ENCODE measurements at places on chromosomes 12 and 14.

DNA sequence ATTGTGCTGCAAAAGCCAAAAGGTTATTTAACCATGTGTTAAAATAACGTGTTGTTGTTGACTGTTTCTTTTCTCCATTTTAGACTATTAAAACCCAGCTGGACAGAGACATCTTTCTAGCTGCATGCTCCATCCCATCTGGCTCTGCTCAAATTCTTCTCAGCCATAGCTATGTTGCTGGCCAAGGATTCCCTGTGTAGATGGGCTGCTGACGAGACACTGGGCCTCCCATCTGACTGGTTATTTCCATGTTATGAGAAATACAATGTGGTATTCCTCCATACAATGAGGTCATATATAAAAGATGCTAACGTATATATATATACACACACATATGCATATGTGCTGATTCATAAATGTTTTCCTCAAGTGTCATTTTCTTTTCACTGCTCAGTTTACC is 30.1 kb downstream of the MED13L start:
- H3K27me3 ChIP-seq, result no peaks in the 10 kb centered on the region
- H3K27ac ChIP-seq, result no peak overlapping the region
- H3K4me3 ChIP-seq, result no peak overlapping the region
- peaks cover 29% of the 10 kb centered on the region for H3K4me1 ChIP-seq
- peaks cover 23% of the 10 kb centered on the region for H3K36me3 ChIP-seq
- no peak for DNase-seq

- no peak overlapping the region for H3K27ac ChIP-seq
- peaks cover 31% of the 10 kb centered on the region for H3K27me3 ChIP-seq
- H3K36me3 ChIP-seq, result no peaks in the 10 kb centered on the region
- DNase-seq, result no peak
Measured at GRCh38 chr14:101083564-101084435, 180.3 kb upstream of the RTL1 start.

DNA sequence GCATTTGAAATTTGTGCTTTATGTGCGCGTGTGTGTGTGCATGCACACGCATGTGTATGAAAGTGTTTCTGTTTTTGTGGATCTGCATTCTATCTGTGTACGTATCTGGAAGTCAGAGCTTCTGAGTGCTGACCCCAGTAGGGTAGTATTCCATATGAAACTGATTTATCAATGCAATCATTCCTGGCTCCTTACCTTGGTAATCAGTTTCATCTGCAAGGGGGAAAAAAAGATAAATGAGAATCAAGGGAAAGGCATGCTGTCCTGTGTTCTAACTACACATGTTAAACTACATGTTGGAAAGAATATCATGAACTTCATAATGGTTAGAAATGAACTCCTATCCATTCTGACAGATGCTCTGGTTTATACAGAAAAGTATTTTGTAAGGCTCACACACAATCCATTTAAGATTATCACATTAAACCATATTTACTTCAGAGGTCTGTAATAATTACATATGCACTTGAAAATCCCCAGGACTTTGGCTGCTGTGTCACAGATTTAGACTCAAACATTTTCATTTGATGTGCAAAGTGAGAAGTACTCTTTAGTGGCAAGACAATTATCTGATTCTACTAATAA is 276.1 kb upstream of the LMO3 start:
- no peaks in the 10 kb centered on the region for H3K36me3 ChIP-seq
- H3K27me3 ChIP-seq, result no peaks in the 10 kb centered on the region
- H3K4me3 ChIP-seq, result no peak overlapping the region
- DNase-seq, result no peak

- H3K36me3 ChIP-seq, result no peaks in the 10 kb centered on the region
- H3K4me3 ChIP-seq, result no peak overlapping the region
- H3K4me1 ChIP-seq, result peaks cover 15% of the 10 kb centered on the region
- no peak for DNase-seq
Measured at GRCh38 chr14:100621806-100622205, 34.6 kb upstream of the BEGAIN start.

DNA sequence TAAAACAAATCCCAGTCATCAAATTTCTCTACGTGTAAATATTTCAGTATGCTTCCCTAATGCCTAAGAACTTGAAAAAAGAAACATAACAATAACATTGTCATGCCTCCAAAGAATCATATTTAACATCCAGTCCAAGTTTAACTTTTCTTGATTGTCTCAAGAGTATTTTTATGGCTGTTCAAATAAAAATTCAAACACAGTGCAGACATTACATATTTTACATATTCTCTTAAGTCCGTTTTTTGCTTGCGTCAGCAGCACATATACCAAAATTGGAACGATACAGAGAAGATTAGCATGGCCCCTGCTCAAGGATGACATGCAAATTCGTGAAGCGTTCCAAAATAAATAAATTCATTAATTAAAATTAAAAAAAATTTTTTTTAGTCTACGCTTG is 23.3 kb upstream of the EEA1 start:
- H3K36me3 ChIP-seq, result no peaks in the 10 kb centered on the region
- no peak overlapping the region for H3K27ac ChIP-seq
- H3K27me3 ChIP-seq, result peaks cover 4% of the 10 kb centered on the region
- H3K4me3 ChIP-seq, result no peak overlapping the region

- DNase-seq, result no peak
- H3K4me3 ChIP-seq, result no peak overlapping the region
- no peaks in the 10 kb centered on the region for H3K27me3 ChIP-seq
- peaks cover 6% of the 10 kb centered on the region for H3K4me1 ChIP-seq
- no peak overlapping the region for H3K27ac ChIP-seq
- H3K36me3 ChIP-seq, result peaks cover 47% of the 10 kb centered on the region
Measured at GRCh38 chr14:76168531-76168930, 16.8 kb downstream of the GPATCH2L start.

DNA sequence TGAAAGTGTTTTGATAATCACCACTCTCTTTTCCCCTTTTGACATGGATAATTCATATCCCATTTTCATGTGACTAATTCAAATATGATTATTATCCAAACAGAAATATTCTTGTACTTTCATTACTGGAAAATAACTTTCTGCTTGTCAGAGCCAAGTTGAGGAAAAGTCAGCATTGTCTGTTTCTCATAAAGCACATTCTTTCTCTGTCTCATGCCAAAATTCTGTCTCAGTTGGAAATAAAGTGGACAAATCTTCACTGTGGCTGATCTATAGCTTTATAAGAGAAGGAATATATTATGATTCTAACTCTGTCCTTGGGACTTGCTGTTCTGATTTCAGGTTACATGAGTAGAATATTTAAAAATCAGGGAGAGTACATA is 22.7 kb upstream of the PRICKLE1 start:
- no peaks in the 10 kb centered on the region for H3K4me1 ChIP-seq
- no peak overlapping the region for H3K4me3 ChIP-seq
- DNase-seq, result no peak
- H3K27me3 ChIP-seq, result peaks cover 2% of the 10 kb centered on the region

DNA sequence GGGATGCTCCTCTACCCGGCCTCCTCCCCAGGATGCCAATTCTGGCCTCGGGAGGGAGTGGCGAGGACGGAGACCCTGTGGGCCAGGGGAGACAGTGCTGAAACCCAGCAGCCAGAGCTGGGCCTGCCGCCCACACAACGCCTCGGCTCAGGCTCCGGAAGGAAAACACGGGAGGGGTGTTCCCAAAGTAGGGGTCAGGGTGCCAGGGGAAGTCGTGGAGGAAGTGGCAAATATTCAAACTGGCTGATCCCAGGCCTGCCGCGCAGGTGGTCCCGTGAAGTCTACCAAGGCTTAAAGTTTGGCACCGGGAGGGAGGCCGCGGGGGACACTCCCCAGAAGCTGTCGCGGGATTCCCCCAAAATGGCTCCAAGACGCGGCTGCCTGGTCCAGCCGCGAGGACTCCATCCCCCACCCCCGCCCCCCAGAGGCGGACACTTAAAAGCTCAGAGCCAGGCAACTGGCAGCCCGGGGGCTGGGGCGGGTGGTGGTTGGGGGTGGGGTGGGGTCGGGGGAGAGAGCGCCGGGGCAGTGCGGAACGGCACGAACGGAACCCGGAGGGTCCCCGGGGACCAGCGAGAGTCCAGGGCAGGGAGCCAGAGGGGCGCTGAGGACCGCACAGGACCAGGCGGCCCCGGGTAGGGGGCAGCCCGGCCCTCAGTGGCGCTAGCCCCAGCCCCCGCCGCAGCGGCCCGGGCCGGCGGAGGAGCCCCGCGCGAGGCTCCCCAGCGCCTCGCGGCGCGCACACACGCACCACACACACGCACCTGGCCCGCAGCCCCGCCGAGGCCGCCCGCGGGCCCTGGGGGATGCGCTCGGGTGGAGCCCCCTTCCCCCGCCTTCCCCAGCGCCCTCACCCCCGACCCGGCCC is 20.0 kb downstream of the BEGAIN start:
- no peak for DNase-seq
- peak overlapping the region; percentile 55 for H3K4me3 ChIP-seq
- H3K36me3 ChIP-seq, result no peaks in the 10 kb centered on the region
- H3K4me1 ChIP-seq, result no peaks in the 10 kb centered on the region

GRCh38 chr14:89635615-89636014 is 218.6 kb upstream of the FOXN3 start:
- no peak for DNase-seq
- H3K4me1 ChIP-seq, result peaks cover 30% of the 10 kb centered on the region
- H3K27me3 ChIP-seq, result no peaks in the 10 kb centered on the region

DNA sequence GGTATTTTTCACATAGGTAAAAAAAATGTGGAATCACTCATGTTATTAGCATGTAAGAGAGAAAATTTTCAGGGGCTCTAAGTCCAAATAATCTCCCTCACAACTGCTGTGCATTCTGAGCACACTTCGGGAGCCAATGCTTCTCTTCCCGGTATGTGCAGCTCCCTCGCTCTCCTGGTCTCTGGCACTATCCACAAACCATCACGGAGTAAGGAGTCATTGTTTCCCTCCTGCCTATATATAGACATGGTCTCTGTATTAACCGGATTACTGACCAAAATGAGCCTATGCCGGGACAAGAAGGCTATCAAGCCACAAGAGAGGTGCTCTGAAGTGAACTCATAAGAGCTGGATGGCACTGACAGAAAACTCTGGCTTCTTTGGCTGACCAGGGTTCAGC is 13.4 kb downstream of the HECTD4 start:
- no peak overlapping the region for H3K27ac ChIP-seq
- peaks cover 10% of the 10 kb centered on the region for H3K4me1 ChIP-seq
- H3K36me3 ChIP-seq, result no peaks in the 10 kb centered on the region
- DNase-seq, result no peak
- no peak overlapping the region for H3K4me3 ChIP-seq
- H3K27me3 ChIP-seq, result no peaks in the 10 kb centered on the region

DNA sequence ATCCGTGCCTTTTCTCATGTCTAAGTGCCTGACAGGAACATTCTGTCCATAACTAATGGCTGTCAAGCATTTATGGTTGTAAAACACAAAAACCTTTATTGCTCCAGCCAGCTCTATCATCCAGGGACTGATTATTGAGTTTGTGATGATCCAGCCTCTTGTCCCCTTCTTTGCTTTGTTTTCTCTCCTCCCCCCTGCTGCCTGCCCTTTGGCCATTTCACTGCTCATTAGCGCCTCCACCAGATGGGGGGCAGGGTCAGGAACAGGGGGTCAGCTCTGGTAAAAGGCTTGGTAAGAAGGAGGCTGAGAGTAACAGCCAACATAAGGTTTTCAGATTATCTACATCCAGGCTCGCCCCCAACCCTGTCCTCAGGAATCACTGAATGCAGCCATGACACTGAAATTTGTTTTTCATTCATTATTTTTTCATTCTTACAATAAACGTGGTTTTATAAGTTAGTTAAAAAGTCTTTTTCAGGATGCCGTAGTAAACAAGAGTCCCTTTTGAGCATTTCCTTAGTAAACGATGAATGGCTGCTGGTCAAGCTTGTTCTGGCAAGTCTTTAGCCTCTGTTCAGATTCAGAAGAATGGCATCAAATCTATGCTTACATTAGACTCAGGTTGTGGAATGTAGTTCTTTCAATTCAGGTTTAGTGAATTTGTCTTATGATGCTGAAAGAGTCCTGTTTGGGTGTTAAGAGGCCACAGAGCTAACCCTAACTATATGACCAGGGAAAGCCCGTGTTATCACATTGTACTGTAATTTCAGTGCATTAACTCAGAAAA is 21.7 kb downstream of the HMGA2 start:
- H3K4me1 ChIP-seq, result no peaks in the 10 kb centered on the region
- no peak overlapping the region for H3K4me3 ChIP-seq

- DNase-seq, result no peak
- H3K4me1 ChIP-seq, result no peaks in the 10 kb centered on the region
- H3K27ac ChIP-seq, result no peak overlapping the region
- H3K4me3 ChIP-seq, result no peak overlapping the region
- no peaks in the 10 kb centered on the region for H3K36me3 ChIP-seq
- H3K27me3 ChIP-seq, result peaks cover 27% of the 10 kb centered on the region
Measured at GRCh38 chr12:26172946-26173552, 22.3 kb upstream of the SSPN start.

- H3K4me3 ChIP-seq, result no peak overlapping the region
- no peaks in the 10 kb centered on the region for H3K36me3 ChIP-seq
- no peak for DNase-seq
Measured at GRCh38 chr14:48937541-48938195, 648.5 kb downstream of the RPS29 start.

GRCh38 chr12:4974217-4974616 is 64.5 kb downstream of the KCNA1 start:
- H3K27ac ChIP-seq, result no peak overlapping the region
- no peaks in the 10 kb centered on the region for H3K36me3 ChIP-seq
- no peak for DNase-seq
- peaks cover 5% of the 10 kb centered on the region for H3K27me3 ChIP-seq

GRCh38 chr14:46653031-46653755 is 1.6 kb upstream of the RPL10L start:
- H3K4me1 ChIP-seq, result no peaks in the 10 kb centered on the region
- H3K36me3 ChIP-seq, result no peaks in the 10 kb centered on the region
- H3K27me3 ChIP-seq, result no peaks in the 10 kb centered on the region

- peak within 1 kb of the TSS; percentile 96 for H3K27ac ChIP-seq
- H3K27me3 ChIP-seq, result peaks cover 33% of the 10 kb centered on the region
- H3K36me3 ChIP-seq, result peaks cover 12% of the 10 kb centered on the region
- peaks cover 26% of the 10 kb centered on the region for H3K4me1 ChIP-seq
Measured at GRCh38 chr14:69152902-69153151, at the start of gene DCAF5. DCAF5 (minus strand) TSS chr14:69153119; CDS start chr14:69152978, 141 bp downstream.

GRCh38 chr12:38998887-38999482 is 93.6 kb upstream of the CPNE8 start:
- H3K27me3 ChIP-seq, result no peaks in the 10 kb centered on the region
- no peaks in the 10 kb centered on the region for H3K36me3 ChIP-seq
- no peak overlapping the region for H3K4me3 ChIP-seq
- no peak overlapping the region for H3K27ac ChIP-seq

- peaks cover 65% of the 10 kb centered on the region for H3K36me3 ChIP-seq
- DNase-seq, result no peak
- no peaks in the 10 kb centered on the region for H3K27me3 ChIP-seq
- no peak overlapping the region for H3K4me3 ChIP-seq
- peaks cover 45% of the 10 kb centered on the region for H3K4me1 ChIP-seq
Measured at GRCh38 chr12:54282949-54283593, 2.5 kb downstream of the HNRNPA1 start.

- H3K4me1 ChIP-seq, result peaks cover 42% of the 10 kb centered on the region
- no peaks in the 10 kb centered on the region for H3K27me3 ChIP-seq
- DNase-seq, result no peak
- H3K36me3 ChIP-seq, result peaks cover 9% of the 10 kb centered on the region
- H3K27ac ChIP-seq, result peak overlapping the region; percentile 46
Measured at GRCh38 chr12:123102781-123103503, 47.9 kb downstream of the PITPNM2 start.

GRCh38 chr14:58119381-58119780 is 32.6 kb downstream of the ARMH4 start:
- DNase-seq, result no peak
- H3K27ac ChIP-seq, result no peak overlapping the region
- H3K27me3 ChIP-seq, result peaks cover 19% of the 10 kb centered on the region
- no peaks in the 10 kb centered on the region for H3K36me3 ChIP-seq
- H3K4me3 ChIP-seq, result no peak overlapping the region

Data from activated naive CD8-positive, alpha-beta T cell treated with anti-CD3 and anti-CD28 coated beads, Interleukin-2, amount 10 ng/mL, durations not matched to agents 7 days and 5 days (primary cell).